ENCODE measurements at places on chromosomes 3 and 15.

GRCh38 chr3:188257384-188258026, 103.5 kb downstream of the LPP start:
- DNase-seq, result no peak

DNA sequence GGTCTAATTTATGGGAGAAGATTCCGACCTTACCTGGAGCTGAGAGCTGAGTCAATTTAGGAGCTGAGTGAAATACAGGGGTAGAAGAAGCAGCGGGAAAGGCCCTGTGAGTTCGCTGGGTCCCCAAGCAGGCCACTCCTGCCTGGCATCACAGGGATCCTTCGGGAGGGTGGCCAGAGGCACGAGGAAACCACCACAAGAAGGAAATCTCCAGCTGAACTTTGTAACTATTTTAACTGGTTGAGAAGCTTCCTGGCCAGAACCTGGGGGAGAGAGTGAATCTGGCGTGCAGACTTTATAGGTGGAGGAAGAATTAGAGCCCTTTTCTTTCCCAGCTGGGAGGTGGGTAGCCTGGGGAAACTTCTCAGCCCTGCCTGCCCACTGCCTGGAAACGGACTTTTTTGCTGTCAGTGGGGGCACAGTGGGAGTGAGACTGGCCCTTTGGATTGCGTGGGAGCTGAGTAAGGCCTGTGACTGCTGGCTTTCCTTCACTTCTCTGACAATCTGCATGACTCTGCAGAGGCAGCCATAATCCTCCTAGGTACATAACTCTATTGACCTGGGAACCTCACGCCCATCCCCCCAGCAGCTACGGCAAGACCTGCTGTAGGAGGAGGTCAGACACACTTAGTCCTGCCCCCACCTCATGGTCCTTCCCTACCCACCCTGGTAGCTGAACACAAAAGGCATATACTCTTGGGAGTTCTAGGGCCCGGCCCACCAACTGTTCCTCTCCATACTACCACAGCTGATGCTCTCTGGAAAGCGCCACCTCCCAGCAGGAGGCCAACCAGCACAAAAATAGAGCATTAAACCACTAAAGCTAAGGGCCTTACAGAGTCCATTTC, 340.7 kb downstream of the CNTN3 start:
- DNase-seq, result no peak

DNA sequence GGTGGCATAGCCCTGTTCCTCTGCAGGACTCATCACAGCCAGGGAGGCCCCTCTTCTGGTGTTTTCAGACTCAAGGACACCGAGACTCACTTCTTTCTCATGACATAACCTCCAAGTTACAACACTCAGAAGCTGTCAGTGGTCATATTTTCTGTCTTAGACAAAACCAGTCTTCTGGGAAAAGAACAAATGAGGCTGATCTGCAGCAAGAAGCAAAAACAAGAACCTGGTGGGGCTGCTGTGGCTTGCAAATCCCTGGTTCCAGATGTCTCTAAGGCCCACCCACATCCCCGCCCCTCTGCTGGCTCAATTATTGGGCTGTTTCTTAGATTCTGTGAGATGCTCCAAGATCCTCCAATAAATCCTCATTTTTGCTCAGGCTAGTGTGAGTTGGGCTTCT, 16.6 kb upstream of the LOXL1 start:
- no peak for DNase-seq

GRCh38 chr3:49807431-49808114, 4.5 kb downstream of the INKA1 start:
- no peak for DNase-seq

DNA sequence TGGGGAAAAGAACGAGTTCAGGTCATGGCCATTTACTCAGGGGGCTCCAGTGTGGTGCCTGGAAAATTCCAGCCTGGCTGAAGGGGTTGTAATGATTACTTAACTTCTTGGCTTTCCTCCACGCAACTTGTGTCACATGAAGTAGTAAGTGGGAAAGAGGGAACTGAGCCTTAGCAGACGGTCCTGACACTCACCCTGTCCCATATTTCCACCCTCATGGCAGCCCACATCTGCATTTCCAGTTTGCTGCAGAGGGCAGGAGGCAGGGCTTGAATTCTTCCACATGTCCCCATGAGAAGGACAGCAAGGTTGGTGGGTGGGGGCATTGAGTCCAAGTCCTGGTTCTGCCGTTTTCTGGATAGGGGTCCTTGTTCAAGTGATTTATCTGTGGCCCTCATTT, 7.8 kb upstream of the CAMP start:
- no peak for DNase-seq

- no peak for DNase-seq
These were observed 261.8 kb upstream of the GOLGA6L4 start for GRCh38 chr15:83973816-83974215.

DNA sequence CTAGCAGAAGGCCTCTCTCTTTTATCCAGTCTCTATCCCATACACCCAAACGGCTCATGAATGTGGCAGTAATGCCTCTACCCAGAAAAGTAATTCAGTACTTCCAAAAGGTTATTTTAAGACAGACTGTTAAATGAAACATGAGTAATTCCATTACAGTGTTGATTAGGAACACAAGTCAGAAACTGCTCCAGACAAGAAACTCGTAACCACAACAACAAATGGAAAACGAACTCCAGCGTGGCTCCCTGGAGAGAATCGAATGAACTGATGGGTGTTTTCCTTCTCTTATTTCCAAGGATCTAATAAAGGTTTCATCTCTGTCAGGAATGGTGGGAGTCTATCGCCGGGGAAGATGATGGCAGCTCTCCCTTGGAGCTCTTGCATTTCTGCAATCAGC, 228.4 kb downstream of the MAGI1 start:
- DNase-seq, result no peak

- DNase-seq, result no peak
These were observed 531.3 kb downstream of the GRM7 start for GRCh38 chr3:7392206-7392605.

DNA sequence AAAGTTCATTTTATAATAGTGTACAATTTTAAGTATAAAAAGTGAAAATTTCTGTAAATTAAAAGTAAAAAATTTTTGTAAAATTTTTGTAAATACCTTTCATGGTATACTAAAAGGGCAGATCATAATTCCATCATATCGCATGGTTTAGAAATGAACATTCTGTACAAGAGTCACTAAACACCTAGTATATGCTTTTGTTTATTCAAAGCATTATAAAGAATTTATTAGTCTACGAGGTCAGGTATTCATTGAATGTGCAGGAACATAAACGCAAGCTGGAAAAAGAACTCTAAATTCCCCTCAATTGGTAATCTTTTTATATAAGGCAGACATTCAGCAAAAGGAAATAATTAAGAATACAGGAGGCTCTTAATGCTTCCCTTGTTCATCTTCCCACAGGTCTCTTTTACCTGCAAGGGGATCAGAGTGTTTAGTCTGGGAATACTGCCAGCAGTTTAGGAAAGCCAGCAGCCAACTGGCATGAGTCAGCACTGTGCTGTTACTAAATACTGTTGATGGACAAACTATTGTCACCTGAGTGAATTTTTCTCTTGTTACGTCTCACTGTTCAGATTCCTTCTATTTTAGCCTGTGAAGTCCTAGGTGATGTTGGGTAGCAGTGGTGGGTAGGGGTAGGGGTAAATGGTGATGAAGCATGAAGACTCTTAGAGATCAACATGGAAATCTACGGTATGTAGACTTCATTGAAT, 70.1 kb downstream of the UQCC5 start:
- no peak for DNase-seq

- peak; percentile 64 for DNase-seq
These were observed 17.1 kb downstream of the TRAIP start for GRCh38 chr3:49839193-49839809.

- DNase-seq, result no peak
These were observed 76.9 kb downstream of the TRIM69 start for GRCh38 chr15:44813231-44813630.

DNA sequence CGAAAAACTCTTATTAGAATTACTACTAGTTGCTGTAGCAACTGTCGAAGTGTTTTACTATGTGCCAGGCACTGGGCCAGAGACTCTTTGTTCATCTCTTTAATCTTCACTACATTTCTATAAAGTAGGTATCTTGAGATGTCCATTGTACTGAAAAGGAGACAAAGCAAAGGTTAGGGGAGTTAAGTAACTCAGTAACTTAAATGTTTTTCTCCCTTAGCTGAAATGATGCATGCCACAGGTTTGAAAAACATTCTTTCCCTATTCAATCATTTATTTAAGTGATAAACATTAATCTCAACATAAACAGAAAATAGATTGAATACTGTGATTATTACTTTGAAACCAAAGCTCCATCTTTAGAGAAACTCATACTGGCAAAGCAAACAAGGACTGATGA, 776.2 kb downstream of the FHIT start:
- no peak for DNase-seq

DNA sequence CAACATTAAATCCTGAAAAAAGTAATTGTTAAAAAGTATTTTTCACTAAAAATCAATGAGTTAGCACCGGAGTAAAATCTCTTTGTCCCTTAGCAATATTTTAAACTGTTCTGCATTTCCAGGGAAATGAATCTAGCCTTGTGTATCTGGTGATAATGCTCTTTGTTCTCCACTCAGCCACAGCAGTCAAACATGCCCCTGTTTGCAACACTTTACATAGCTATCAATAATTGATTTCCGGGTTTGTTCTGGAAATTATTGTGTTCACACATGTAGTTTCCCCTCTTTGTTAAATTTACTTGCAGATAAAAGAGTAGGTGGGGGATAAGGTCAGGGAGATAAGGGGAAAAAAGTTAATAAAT, 3.6 kb upstream of the A4GNT start:
- DNase-seq, result no peak

GRCh38 chr3:44995142-44995770, 19.2 kb downstream of the EXOSC7 start:
- DNase-seq, result no peak

- DNase-seq, result peak; percentile 12
These were observed 1.9 kb downstream of the CBLB start for GRCh38 chr3:105866656-105867653.

GRCh38 chr15:63340353-63340752, 41.3 kb downstream of the CA12 start:
- no peak for DNase-seq

DNA sequence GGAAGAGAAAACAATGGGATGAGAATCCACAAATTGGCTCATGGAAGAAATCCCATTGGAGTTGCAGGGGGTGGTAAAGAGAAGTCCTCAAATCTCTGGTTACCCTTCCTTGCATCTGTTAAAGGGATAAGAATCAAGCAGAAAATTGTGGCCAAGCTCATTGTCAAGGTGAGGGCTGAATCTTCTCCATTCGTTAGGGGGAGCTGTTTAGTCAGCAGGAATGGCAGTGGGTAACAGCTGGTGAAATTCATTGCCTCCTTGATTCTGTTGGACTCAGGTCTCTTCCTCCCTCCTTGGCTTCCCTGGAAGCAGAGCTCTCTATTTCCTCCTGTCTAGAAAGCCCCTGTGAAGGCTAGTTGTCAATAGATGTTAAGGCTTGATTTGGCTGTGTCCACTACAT, 343.1 kb upstream of the SEMA6D start:
- no peak for DNase-seq

DNA sequence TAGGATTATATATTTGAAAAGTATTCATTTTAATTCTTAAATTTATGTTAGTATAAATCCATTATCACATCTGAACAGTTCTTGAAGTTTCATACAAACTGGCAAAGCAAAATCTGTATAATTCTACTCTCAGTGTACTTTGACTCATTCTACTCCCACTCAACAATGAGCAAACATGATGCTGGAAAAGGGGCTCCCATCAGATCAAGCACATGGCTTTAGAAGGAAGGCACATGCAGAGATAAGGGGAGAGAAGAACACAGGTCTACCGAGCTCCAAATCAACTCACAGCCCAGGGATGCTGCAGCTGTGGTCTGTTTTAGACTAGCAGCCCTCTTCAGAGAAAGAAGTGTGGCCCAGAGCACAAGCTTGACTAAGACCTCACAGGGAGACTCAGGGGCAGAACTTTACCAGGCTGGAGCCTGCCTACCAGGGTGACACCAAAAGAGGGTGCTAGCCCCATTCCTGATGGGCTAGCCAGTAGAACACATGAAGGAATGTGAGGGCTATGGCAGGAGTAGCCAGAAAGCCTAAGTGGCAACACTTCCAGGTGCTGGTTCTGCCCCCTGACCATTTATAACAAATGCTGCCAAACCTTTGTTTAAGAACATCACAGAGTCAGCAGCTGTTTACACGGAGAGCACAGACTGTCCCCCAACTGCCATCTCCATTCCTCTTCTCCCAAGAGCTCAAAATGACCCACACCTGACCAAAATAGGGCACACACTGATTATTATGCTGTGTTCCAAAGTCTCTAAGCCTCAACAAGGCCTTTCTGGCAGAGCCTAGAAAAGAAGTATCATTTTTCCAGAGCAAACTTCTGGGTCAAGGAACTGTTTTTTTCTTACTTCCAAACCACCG, 19.5 kb downstream of the SEC22C start:
- no peak for DNase-seq

DNA sequence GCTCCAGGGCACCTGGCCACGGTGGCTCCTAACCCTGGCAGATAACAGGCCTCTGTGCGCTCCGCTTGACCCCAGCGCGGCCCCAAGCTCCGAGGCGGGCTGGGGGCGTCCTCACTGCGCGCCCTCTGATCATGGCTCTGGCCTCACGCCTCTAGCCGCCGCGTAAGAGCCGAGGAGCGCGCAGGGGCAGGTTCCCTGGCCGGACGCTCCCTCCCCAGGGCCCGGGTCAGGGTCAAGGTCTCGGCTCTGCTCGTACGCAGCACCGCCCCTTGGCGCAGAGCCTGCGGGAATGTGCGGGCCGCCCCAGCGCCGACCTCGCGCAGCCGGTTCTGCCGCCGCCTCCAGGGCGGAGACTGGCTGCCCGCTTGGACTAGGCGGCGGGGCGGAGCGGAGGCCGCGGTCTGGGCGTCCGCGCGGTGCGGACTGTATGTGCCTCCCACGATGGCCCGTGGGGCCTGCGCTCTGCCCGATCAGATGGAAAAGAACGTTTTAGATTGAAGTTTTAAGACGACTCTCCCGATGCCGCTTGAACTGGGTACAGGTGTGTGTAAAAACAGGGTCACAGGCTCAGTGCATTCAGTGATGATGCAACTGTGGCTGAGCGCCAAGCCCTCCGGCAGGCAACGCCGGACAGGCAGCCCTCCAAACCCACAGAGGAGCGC, 40.8 kb downstream of the CHST14 start:
- DNase-seq, result peak; percentile 34

DNA sequence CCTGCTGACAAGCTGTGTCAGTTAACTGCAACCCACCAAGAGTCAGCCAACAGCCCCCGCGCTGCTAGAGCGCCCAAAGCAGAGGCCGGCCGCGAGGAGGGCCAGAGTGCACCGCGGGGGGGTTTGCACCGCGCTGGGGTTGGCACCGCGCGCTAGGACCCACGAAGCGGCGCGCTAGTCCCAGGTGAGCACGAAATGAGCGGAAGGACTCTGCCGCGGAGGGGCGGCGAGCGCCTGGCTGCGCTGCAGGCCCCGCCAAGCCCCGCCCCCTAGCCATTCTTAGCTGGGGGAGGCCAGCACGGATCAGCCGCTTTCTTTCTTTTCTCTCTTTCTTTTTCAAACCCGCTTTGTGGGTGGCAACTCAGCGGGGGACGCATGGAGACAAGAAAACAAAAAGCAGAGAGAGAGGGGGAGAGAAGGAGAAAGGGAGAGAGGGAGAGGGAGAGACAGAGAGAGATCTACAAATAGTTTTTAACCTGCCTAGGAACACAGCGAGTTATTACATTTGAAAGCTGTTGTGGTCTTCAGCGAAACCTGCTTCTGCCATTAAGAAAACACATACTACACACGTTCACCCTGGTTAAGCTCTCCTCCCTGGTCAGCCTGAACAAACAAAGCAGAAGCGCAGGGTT, 6.9 kb upstream of the FOXB1 start:
- DNase-seq, result no peak
